ENCODE measurements at places on chromosomes 12 and 14.

GRCh38 chr12:19018302-19018970 is 111.1 kb upstream of the PLEKHA5 start:
- DNase-seq, result no peak

- no peak for DNase-seq
Measured at GRCh38 chr12:60672949-60673348, 1077.1 kb downstream of the SLC16A7 start.

GRCh38 chr12:7045913-7046312 is 14.6 kb upstream of the C1S start:
- no peak for DNase-seq

GRCh38 chr12:69898236-69898635 is 73.2 kb downstream of the MYRFL start:
- DNase-seq, result no peak

DNA sequence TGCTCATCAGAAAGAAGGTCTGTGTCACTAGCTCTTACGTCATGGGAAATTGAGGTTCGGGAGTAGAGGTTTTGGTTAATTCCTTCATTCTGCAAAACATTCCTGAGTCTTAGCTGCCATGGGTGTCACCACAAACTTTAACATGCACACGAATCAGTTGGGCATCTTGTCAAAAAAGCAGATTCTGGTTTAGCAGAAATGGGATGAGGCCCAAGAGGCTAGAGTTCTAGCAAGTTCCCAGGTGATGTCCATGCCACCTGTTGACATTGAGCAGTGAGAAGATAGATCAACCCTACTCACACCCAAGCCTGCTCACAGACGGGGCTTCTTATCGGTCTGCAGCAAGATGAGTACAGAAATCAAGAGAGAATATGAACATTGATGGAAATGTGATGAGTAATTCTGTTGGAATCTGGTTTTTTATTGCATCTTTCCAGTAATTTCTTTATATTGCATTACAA is 11.7 kb upstream of the RIN3 start:
- DNase-seq, result no peak

DNA sequence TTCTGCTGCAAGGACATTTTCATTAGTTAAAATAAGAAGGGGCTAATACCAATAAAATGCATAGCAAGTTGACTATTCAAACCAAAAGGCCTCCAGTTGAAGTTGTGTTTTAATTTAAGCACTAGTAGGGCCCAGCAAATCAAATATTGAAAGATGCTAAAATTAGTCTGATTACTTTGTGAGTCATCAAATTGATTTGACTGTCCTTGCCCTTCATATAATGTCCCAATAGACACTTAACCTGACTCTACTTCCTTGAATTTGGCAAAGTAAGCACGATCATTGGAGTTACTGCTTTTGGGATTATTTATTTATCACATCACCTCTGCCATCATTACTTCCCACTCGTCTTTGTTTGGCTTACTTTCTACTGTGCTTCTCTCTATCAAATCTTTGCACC is 798.5 kb downstream of the DIO2 start:
- DNase-seq, result no peak

GRCh38 chr14:64786296-64787149 is 82.3 kb downstream of the PLEKHG3 start:
- no peak for DNase-seq

GRCh38 chr14:52286661-52287649 is 19.5 kb downstream of the PTGDR start:
- no peak for DNase-seq

DNA sequence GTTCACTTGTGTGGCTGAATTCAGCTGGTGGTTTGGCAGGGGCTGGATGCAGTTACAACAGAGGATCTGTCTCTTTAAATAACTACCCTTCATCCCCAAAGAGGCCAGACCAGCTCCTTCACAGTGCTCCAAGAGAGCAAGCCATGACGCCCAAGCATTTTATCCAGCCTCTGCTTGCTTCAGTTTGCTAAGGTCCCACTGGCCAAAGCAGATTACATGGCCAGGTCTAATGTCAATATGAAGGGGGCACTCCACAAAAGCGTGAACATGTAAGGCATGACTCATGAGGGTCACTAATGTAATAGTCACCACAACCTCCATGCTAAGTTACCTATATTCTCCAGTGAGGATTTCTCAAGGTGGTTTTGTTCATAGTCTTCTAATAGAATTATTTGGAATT is 62.9 kb downstream of the MARK3 start:
- no peak for DNase-seq

DNA sequence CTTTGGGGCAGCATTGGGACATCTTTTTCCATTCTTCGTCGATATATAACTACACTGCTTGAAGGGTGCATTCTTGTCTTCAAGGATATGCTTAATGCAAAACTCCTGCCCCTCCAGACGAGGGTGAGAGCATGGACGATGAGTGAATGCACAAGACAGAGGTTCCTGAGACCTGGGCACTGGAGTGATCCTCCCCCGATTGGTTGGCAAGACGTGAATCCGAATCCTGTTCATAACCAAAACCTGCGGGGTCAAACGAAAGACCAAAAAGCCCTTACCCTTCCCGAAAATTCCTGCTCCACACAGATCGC is 684 bp downstream of the KANSL2 start:
- no peak for DNase-seq

DNA sequence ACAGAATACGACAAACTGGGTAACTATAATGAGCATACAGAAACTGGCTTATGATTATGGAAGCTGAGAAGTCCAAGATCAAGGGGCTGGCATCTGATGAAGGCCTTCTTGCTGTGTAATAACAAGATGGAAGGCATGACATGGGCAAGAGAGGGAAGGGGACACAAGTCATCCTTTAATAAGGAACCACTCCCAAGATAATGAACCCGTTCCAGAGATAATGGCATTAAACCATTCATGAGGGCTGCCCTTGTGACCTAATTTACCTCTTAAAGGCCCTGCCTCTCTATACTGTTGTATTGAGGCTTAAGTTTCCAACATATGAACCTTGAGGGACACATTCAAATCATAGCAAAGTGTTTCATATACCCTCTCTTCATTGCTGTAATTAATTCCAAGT is 4.6 kb upstream of the VTI1B start:
- no peak for DNase-seq

DNA sequence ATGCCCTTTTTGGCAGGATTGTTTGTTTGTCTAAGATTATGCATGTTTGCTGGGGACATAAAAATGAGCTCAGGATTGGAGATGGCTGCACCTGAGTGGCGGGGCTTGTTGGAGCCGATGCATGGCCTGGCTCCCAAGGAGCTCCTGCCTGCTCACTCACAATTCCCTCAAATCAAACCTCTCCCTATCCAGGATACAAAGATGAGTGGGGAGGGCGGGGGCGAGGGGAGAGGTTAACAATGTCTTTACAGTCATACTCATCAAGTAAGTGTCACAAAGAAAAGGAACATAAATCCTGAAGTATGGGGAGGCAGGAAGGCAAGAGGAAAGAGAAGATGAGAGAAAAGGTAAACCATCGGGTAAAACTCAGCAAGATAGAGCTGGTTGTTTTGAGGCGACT is 104.0 kb upstream of the COCH start:
- DNase-seq, result no peak

GRCh38 chr14:101289230-101289690 is 272.0 kb upstream of the DIO3 start:
- no peak for DNase-seq

GRCh38 chr14:80388980-80389711 is 177.8 kb upstream of the DIO2 start:
- DNase-seq, result no peak

DNA sequence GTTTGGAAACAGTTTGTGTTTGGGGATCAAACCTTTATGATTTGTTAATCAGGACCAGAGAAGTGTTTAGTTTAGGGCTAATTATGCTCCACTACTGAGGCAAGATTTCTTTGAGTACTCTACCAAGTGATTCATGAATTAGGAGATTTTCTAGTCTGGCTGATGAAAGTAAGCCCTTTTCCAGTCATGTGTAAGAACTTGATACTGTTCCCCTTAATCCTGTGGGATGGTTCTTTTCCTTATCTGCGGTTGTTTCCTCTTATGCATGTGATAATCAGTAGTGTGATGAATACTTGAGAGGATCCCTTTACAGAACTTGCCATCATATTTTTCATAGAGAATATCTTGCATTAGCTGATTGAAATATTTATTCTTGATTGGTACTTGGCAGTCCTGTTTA is 42.1 kb downstream of the DYRK2 start:
- no peak for DNase-seq

DNA sequence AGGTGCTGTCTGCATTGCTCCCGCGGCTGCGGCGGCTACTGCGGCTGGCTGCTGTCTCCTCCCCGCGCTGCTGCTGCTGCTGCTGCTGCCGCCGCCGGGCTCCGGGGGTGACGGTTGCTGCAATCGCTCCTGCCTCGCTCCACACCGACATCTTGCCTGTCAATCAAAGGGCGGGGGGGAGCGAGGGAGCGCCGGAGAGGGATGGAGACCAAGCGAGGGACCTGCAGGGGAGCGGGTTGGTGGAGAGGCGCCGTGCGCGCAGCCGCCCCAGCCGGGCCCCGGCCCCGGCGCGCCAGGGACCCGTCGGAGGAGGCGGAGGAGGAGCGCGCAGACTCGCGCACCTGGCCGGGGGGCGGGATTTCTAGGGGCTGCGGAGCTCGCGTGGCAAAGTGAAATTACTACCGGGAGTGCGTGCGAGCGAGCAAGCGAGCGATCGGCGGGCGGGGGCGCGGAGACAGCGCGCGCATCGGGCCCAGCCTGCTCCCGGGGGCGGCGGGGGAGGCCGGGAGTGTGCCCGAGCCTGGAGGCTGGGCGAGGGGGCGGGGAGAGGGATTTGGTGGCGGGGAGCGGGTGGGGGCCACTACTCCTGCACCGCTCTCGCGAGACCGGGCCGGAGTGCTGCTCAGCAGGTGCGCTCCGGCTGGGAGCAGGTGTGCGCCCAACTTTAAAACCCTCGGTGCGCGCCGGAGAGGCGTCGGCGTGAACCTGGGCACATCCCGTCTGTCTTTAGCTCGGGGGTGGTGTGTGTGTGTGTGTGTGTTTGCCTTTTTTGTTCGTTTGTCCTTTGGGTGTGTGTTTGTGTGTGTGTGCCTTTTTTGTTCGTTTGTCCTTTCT is at the start of gene KSR2:
Gene KSR2, minus strand, starts transcription at position 165 of the 834 bp plus-strand sequence. CDS start 735 bp downstream, outside the sequence.
- no peak for DNase-seq

DNA sequence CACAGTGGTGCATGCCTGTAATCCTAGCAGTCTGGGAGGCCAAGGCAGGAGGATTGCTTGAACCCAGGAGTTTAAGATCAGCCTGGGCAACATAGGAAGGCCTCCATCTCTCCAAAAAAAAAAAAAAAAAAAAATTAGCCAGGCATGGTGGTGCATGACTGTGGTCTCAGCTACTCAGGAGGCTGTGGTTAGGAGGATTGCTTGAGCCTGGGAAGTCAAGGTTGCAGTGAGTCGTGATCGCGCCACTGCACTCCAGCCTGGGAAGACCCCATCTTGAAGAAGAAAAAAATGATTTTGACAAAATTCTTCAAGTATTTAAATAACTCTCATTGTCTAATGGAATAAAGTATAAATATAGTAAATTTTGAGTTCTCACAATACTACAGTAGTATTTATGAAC is 219.2 kb upstream of the SSTR1 start:
- DNase-seq, result no peak

- DNase-seq, result no peak
Measured at GRCh38 chr12:11724888-11725311, 75.4 kb downstream of the ETV6 start.

Measured in natural killer cell treated with Interleukin-12 subunit alpha and Interleukin-12 subunit beta and Interleukin-15 and Interleukin-18, amount 100 ng/mL, for 72 hours (primary cell).